ENCODE measurements at places on chromosomes 5 and 9.

- no peak for DNase-seq
Observed at GRCh38 chr9:76358628-76359280, 35.5 kb downstream of the RFK start.

DNA sequence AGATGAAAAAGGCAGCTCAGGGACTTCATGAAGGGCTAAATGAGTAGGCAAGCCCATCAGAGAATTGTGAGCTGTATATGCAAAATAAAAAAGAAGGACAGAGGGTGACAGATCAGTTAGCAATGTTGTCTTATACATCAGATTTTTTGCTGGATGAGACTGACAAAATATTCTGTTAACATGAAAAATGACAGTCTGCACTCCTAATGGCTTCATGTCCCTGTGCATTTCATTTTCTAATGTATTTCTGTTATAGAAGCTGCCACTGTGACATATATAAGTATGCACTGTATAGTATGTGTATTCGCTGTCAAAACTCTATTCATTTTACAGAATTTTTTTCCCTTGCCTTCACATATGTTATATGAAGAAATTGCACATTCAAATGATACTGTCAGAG lies 559.5 kb downstream of the DMRTA1 start:
- no peak for DNase-seq

DNA sequence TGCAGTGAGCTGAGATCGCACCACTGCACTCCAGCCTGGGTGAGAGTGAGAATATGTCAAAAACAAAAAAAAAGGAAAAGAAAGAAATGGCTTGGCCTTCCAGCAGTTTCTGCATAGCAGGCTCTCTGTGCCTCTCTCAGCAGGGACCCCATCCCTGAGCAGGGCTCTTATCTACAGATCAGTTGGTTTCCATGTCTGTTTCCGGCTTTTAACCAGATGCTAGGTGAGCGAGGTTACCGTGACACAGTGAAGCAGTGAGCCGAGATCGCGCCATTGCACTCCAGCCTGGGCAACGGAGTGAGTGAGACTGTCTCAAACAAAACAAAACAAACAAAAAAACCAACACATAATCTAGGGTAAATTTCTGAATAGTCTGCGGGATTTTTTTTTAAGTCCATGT lies 51.4 kb downstream of the COL5A1 start:
- DNase-seq: no peak

DNA sequence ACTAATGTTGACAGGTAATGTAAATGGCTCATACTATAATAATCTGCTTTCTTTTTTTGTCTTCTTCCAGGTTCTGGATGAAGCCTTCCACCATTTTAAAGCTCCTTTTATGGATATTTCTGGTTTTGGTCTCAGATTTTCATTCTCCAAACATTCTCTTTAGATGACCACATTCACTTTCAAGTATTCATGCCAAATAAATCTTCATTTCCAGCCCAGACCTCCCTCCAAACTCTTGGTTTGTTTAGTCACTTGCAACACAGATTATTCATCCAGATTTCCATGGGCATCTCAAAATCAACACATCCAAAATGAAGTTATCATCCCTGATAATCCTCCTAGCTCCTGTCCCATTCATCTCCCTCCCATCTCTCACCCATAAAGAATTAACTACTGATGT lies 40.3 kb upstream of the SVEP1 start:
- DNase-seq: no peak

DNA sequence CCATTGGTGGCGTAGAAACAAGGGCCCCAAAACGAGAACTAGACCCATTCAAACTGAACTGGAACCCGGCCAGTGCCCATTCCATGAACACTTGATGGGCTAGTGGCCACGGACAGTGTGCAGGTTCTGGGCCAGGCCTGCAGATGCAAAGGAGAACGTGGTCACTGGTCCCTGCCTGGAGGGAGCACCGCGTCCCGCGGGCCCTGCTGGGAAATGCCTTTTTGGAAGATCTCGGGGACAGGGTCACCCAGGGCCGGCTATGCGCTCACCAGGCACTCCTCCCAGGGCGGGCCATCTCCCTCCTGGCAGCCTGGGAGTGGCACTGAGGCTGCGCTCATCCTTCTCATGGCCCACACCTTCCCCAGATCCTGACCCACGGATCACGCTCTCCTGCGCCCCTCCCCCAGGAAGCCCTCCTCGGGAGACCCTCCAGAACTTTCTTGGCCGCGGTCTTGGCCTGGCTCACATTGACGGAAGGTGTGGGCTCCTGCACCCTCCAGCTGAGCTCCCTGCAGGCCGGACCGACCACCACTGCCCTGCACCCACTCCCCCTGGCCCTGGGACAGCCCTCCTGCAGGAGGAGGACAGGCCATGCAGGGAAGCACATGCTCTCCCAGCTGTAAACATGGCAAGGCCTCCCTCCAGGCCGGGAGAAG lies 2.8 kb upstream of the DIPK1B start:
- DNase-seq: no peak

GRCh38 chr5:117058740-117059139 lies 484.1 kb upstream of the SEMA6A start:
- no peak for DNase-seq

DNA sequence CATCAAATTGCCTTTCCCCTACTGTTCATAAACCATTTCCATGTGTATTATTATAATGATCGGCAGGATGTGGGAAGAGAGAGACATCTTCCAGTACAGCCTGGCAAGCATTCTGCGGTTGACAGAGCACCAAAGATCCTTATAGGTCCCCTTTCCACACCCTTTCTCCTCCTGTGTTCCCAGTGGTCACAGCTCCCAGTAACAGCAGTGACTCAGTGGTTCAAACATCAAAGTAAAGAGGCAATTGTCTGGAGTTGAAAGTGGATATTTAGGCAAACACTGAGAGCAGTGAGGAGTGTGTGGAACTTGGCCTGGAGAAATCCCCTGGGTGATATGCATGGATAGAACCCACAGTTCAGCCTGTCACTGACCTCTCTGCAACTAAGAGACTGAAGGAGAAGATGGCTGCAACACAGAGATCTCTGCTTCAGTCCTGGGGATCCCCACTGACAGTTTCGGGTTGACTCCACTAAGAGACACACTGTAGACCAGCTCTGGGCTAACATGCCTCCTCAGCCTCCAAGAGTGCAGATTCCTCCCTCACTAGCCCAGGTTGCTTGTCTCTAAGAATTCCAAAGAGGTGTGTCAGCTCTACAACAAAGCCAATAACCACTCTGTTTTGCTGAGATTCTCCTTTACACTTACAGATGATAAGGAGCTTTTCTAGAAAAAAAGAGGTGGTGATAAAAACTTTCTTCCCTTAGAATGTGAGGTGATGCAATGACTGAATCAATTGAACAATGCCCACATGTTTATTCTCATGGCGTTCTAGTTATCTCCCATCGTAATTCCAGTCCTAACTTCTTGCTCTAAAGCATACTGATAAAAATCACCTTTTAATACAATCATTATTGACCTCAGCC lies 94.4 kb upstream of the IL6ST start:
- no peak for DNase-seq

- DNase-seq: no peak
Observed at GRCh38 chr9:133774799-133775198, 36.6 kb upstream of the SARDH start.

DNA sequence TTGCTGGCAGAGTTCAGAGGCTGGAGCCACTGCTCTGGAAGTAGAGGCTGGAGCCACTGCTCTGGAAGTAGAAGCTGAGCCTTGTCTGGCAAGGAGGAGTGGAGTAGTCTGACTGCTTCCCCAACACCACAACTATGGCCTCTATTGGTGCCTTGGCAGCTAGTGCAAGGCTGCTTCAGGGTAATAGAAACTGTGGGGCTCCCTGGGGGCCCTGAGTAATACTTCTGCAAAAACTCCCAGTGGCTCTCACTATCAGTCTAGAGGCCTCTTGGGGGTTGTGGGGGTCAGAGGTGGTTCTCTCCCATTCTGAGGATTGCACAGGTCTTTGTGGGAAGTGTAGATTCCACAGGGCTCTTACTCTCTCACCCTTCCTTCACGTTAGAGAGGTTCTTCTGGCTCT lies 629.0 kb upstream of the PTPRD start:
- no peak for DNase-seq

DNA sequence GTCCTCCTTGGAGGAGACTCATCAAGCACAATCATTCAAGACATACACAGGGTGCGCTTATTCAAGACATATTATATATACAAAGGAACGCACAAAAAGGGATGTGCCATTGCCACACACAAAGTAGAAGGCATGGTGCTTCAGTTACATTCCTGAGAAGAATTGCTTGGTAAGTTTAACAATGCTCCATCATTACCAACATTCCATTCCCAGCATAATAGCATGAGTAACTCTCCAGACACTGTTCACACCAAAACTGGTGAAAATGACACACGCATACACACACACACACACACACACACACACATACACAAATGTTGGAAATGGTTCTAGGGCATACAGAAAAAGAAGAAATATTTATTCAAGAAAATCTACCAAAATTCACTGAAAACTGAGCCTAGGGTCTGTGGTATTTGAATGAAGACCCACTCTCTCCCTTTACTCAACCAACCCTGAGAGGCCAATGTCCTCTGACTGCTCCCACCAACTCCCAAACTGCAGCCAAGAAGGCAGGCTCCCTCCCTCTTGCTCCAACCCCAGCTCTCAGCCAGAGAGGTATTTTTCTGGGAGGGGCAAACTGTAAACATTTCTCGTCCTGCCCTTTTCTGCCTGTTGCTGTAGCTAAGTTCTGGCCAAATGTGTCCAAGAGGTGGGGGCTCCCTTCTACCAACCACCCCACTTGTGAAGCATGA lies 19.9 kb downstream of the UGT3A1 start:
- no peak for DNase-seq

- no peak for DNase-seq
Observed at GRCh38 chr5:141691286-141691866, 9.3 kb upstream of the ARAP3 start.

DNA sequence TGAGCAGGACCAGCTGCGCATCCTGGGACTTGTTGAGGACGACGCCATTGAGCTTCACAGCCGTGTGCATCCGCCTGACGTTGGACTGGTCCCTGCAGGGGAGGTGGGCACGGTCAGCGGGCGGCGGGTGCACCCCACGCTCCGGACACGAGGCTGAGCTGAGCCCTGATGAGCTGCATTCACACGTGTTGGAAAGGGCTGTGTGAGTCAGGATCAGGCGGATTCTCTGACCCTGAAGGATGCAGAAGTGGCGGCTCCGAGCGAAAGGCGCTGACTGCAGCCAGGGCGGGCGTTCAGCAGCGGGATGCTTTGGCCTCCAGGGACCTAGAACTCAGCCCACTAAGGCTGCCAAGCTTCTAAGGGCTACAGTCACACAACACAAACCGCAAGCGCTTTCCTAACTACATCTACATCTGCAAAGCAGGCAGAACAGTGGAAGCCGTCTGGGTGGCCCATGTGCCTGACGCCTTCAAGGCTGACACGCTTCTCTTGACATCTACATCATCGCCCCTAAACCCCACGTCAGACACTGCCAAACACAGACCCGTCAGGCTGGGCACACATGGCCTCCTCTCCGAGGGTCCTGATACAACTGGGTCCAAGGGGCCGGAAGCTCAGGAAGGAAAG lies 44.9 kb downstream of the NKD2 start:
- DNase-seq: no peak

DNA sequence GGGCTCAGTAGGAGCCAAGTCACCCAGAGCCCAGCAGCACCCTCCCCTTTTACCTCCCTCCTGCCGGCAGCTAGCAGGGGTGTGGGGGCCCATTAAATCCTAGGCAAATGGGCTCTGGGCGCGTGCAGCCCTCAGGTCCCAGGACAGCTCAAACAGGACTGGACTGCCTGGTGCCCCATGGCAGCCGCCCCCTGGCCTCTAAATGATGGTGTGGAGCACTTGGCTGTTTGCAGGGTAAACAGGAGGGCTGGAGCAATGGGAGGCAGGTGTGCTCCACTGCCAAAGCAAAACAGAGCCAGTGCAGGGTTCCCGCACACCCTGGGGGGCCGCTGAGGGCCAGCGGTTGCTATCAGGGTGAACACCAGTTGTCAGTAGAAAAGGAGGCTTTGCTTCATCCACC lies 55.9 kb upstream of the C5orf58 start:
- DNase-seq: no peak

- no peak for DNase-seq
Observed at GRCh38 chr5:53128481-53128880, 18.9 kb upstream of the MOCS2 start.

- DNase-seq: no peak
Observed at GRCh38 chr9:80692751-80693150, 996.6 kb downstream of the TLE1 start.

DNA sequence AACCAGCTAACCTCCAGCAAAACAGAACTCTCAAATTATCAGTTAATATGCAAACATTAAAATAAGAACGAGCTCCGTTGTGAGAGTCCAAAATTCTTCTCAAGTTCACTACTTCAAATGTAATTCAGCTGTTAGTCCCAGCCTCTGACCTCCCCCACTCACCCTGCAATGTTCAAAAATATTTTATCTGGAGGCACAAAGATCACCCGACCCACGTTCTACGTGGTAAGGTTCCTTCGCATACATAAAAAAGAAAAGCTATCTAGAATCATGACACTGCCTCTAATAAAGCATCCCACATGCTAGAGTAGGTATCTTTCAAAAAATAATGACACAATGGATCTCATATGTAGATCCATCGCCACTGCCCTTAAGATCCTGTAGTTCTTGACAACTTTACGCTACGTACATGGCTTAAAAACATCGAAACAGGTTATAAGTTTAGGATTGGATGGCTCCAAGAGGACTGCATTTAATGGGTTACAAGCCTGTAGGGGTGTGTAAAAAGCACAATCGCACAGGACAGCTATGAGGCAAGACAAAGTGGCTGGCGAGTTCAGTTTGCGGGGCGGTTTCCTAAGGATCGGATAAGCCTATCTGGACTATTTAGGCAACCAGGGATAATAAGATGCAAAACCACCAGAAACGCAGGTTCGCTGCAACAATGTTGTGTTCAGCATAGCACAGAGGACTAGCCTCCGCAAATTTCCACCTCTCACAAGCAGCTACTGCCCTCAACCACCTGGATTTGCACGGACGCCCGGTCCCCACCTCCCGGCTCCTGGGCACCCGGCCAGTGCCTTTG lies 969 bp downstream of the CLK4 start:
- DNase-seq: no peak

- no peak for DNase-seq
Observed at GRCh38 chr5:39255406-39255805, 36.0 kb upstream of the FYB1 start.

GRCh38 chr9:5582835-5583195 lies 46.1 kb upstream of the RIC1 start:
- no peak for DNase-seq

- no peak for DNase-seq
Observed at GRCh38 chr9:136512651-136513071, 29.8 kb upstream of the SEC16A start.

GRCh38 chr9:2179567-2179966 lies 164.4 kb downstream of the SMARCA2 start:
- no peak for DNase-seq

- DNase-seq: no peak
Observed at GRCh38 chr5:53779541-53779981, 219.1 kb downstream of the NDUFS4 start.

- no peak for DNase-seq
Observed at GRCh38 chr5:78677777-78678668, 29.5 kb upstream of the LHFPL2 start.
